ENCODE measurements at places on chromosomes 3 and 15.

DNA sequence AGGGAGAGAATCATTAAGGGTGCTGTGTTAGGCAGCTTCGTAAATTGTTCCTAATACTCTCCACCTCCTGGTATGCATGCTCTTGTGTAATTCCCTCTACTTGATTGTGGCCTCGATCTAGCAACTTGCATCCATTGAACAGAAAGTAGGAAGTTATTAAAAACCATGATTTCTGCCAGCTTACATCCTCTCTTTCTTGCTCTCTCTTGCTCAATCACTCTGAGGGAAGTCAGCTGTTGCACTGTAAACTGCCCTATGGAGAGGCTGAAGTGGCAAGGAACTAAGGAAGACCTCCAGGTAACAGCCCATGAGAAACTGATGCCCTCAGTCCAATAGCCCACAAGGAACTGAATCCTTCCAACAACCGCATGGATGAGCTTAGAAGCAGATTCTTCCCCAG, 92.6 kb downstream of the ERC2 start:
- no peak for DNase-seq

DNA sequence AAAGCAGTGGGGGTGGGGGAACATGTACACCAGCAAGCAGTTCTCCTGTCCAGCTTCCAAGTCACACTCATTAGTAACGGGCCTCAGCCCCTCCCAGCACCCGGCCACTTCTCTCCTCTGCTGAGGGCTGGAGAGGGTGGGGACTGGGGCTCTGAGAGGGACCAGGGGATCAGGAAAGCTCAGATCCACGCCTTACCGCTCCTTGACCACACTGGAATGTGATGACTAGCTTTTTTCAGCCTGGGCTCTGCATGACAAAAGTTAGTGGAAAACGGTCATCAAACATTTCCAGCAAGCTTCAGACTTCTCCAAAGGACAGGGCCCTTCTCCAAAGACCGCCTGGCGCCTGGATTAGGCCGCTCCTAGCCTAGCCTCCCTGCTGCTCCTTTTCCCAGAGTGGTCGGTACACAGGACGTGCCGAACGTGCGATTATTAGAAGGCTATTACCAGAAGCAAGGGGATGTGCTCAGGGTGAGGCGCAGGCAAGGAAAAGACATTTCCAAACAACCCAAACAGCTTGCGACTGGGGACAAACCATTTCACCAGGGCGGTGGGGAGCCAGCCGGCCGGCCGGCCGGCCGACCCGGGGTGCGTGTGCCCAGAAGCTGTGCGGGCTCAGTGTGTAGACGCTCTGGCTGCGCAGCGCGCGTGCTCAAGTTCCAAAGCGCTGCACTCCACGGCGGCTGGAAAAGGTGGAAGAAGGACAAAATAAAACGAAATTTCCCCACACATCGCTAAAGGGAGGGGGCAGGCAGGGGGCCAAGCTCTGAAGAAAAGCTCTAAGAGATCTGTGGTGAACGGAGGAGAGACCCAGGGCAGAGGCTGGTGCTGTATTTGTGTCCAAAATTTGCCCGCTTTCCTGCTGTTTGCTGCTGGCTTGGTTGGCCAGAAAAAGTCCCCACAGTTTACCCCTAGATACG, 51.0 kb upstream of the SSR3 start:
- no peak for DNase-seq

DNA sequence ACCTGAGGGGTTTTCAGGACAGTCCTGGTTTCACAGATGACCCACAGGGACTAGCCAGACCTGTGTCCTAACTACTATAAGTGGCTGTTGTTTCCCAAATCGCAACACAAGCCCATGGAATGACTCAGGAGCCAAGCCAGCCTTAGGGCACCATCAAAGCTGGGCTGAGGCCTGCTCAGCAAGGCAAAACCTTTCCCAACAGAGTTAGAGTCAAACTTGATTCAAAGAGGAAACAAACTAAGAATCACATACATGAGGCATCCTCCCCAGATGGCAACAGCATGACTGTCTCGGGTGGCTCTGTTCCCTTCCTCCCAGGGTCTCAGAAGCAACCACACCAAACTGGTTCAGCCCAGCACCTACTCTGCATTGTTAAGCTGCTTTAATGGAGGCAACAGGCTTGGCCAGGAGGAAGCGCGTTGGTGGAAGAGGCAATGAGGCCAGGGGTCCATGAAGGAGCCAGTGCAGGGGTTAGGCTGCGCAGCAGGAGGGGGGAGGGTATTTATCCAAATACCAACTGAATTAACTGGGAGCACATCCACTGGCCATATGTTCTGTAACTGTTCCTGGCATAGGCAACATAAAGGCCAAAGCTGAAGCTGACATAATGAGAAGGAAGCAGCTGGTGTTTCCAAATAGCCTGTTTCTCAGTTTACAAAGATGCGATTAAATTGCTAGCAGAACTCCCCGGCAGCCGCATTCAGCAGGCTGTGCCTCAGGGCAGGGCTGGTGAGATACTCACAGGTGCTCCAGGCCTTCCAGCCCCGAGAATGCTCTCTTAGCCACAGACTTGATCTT, 102.4 kb downstream of the LRIG1 start:
- DNase-seq, result no peak

DNA sequence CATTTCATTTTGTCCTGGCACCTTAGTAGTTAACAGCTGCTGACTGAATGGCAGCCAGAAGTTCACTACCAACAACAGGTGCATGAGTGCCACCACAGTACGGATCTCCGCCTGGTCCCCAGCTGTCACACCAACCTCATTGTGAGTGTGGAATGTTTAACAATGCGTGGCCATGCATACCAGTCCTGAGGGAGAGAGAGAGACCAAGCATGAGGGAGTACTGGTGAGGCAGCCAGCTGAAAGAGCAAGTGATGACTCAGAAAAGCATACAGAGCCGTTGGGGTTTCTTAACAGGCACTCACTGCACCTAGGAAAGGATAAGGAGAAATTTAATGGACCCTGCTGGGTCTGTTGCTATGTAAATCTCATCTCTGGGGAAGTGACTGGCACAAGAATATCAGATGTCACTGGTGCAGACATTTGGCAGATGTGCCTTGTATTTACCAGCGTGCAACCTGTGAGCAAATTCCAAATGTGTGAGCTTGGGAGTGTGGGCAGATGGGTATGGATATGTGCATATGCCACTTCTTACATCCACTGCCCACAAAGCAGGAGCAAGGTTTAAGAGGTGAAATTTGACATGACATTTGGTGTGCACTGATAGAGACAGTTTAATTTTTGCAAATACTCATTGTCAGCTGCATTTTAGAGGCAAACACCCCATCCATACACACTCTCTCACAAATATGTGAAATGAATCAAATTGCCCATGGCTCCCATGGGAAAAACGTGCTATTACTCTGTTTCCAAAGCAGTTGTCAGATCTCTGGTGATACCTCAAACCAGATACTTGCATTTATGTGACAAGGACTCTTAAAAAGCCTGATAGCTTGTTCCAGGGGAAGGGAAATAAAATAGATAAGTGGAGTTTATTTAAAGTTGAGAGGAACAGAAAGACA, 245.2 kb upstream of the ARPP21 start:
- no peak for DNase-seq

DNA sequence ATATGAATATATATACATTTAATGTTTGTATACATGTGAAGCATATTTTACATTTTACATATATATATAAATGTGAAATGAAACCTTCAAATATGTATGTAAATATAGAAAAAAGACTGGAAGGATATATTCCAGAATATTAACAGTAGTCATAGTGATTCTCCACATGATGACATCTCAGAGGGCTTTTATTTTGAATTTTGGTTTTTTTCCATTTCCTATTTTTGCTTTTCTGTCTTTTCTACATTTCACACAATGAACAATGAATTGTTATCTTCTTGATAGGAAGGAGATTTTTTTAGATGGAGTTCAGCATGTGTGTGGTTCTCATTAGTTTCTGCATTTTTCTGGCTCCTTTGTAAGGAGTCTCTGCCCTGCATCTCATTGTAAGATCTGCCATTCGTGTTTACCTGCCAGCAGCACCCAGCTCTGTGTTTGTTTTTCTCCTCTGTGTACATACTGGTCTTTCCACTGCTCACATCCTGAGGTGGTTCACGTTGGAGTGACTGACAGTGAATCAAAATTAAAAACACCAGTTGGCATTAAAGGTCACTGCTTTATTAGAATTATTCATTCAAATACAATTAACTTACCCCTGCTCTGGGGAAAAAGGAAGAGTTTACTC, 425.3 kb upstream of the MDFIC2 start:
- no peak for DNase-seq

- no peak for DNase-seq
Observed at GRCh38 chr3:95797081-95797480, 1017.3 kb upstream of the EPHA6 start.

DNA sequence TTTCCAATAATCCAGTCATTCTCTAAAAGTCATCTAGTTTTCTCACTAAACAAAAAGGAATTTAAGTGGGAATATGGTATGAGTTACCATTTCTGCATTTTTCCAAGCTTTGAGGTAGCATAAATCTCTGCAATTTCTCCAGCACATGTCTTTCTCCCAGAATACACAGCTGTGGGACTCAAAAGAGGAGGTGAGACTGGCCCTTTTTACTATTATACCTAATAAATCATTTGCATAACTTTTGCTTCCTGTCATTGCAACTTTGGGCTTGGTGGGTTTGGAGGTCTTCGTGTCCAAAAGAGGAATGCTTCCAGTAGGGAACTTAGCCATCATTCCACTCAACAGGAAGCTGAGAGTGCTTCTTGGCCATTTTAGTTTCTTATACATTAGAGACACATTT, 94.8 kb downstream of the FMN1 start:
- no peak for DNase-seq

GRCh38 chr15:86154705-86155104, 75.0 kb downstream of the AGBL1 start:
- no peak for DNase-seq

- no peak for DNase-seq
Observed at GRCh38 chr3:127038923-127039581, 56.1 kb downstream of the PLXNA1 start.

DNA sequence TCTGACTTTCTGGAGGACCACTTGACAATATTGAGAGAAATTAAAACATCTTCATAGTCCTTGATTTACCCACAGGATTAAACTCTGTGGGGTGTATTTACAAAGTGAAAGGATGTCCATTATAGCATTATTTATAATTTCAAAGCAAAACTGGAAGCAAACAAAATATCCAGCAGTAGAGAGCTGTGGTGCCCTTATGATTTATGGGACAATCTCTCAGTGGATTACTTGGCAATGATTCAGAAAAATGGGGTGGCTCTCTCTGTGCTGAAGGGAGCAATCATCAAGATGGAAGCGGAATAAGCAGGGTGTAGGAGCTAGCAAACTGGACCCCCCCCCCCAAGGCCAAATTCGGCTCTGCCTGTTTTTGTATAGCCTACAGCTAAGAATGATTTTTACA, 9.0 kb downstream of the PPCDC start:
- DNase-seq, result no peak
